ENCODE measurements at places on chromosomes 13 and 19. TPM values are rescaled to one million over a fixed set of nuclear protein-coding genes. Genes with fewer than 3 reads are reported as not detected.

IGFL1 gene
- not detected for total RNA-seq

PRSS57 gene
- total RNA-seq, result not detected

TMEM238 gene
- not detected for total RNA-seq

PLIN5 gene
- total RNA-seq, result not detected

STRN4 gene
- total RNA-seq, result 66.5 TPM

ZNF468 gene
- 16.8 TPM for total RNA-seq

FCGBP gene
- total RNA-seq, result under 0.01 TPM
